ENCODE measurements at places on chromosomes 4 and X. TPM values are rescaled to one million over a fixed set of nuclear protein-coding genes. Genes with fewer than 3 reads are reported as not detected.

DNA sequence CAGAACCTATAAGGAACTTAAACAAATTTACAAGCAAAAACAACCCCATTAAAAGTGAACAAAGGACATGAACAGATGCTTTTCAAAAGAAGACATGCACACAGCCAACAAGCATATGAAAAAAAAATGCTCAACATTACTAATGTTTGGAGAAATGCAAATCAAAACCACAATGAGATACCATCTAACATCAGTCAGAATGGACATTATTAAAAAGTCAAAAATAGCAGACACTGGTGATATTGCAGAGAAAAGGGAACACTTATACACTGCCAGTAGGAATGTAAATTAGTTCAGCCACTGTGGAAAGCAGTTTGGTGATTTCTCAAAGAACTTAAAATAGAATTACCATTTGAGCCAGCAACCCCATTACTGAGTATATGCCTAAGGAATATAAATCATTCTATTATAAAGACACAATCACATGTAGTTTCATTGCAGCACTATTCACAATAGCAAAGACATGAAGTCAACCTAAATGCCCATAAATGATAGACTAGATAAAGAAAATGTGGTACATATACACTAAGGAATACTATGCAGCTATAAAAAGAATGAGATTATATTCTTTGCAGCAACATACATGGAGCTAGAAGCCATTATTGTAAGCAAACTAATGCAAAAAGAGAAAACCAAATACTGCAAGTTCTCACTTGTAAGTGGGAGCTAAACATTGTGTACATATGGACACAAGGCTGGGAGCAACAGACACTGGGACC lies 1509.4 kb downstream of the TECRL start:
- no peaks in the 10 kb centered on the region for H3K27me3 ChIP-seq
- H3K36me3 ChIP-seq, result no peaks in the 10 kb centered on the region
- no peak overlapping the region for H3K27ac ChIP-seq
- no peaks in the 10 kb centered on the region for H3K4me1 ChIP-seq
- no peak for DNase-seq

GRCh38 chrX:21745756-21746155 lies 12.2 kb downstream of the SMPX start:
- H3K27ac ChIP-seq, result no peak overlapping the region
- no peak overlapping the region for H3K4me3 ChIP-seq
- peak; percentile 9 for DNase-seq
- H3K36me3 ChIP-seq, result no peaks in the 10 kb centered on the region

- no peaks in the 10 kb centered on the region for H3K36me3 ChIP-seq
- H3K27ac ChIP-seq, result peak within 1 kb of the TSS; percentile 94
- peak within 1 kb of the TSS; percentile 99 for H3K4me3 ChIP-seq
- DNase-seq, result peak; percentile 85
- H3K4me1 ChIP-seq, result peaks cover 48% of the 10 kb centered on the region
These were observed at the start of gene TMEM131L for GRCh38 chr4:153466081-153466948. TMEM131L (plus strand) TSS chr4:153466360; CDS start chr4:153466398, 38 bp downstream.

DNA sequence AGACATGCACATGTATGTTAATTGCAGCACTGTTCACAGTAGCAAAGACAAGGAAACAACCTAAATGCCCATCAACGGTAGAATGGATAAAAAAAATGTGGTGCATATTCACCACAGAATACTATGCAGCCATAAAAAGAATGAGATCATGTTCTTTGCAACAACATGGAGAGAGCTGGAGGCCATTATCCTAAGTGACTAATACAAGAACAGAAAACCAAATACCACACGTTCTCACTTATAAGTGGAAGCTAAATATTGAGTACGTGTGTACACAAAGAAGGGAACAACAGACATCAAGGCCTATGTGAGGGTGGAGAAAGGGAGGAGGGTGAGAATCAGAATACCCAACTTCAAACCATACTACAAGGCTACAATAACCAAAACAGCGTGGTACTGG lies 17.4 kb upstream of the LNX1 start:
- no peaks in the 10 kb centered on the region for H3K36me3 ChIP-seq
- no peaks in the 10 kb centered on the region for H3K27me3 ChIP-seq
- no peak overlapping the region for H3K4me3 ChIP-seq
- H3K27ac ChIP-seq, result no peak overlapping the region
- H3K4me1 ChIP-seq, result no peaks in the 10 kb centered on the region

GRCh38 chr4:146490106-146490505 lies 31.6 kb downstream of the SLC10A7 start:
- H3K27ac ChIP-seq, result no peak overlapping the region
- H3K27me3 ChIP-seq, result no peaks in the 10 kb centered on the region
- no peak overlapping the region for H3K4me3 ChIP-seq
- peaks cover 3% of the 10 kb centered on the region for H3K4me1 ChIP-seq
- no peak for DNase-seq
- H3K36me3 ChIP-seq, result no peaks in the 10 kb centered on the region

- no peak for DNase-seq
- peaks cover 37% of the 10 kb centered on the region for H3K4me1 ChIP-seq
- no peaks in the 10 kb centered on the region for H3K27me3 ChIP-seq
- no peak overlapping the region for H3K27ac ChIP-seq
- H3K4me3 ChIP-seq, result no peak overlapping the region
- H3K36me3 ChIP-seq, result peaks cover 10% of the 10 kb centered on the region
These were observed 41.9 kb downstream of the HADH start for GRCh38 chr4:108031427-108032083.

- H3K4me1 ChIP-seq, result no peaks in the 10 kb centered on the region
- H3K27me3 ChIP-seq, result no peaks in the 10 kb centered on the region
- no peak for DNase-seq
- H3K4me3 ChIP-seq, result no peak overlapping the region
These were observed 323.5 kb upstream of the CASK start for GRCh38 chrX:42246814-42247213.

DNA sequence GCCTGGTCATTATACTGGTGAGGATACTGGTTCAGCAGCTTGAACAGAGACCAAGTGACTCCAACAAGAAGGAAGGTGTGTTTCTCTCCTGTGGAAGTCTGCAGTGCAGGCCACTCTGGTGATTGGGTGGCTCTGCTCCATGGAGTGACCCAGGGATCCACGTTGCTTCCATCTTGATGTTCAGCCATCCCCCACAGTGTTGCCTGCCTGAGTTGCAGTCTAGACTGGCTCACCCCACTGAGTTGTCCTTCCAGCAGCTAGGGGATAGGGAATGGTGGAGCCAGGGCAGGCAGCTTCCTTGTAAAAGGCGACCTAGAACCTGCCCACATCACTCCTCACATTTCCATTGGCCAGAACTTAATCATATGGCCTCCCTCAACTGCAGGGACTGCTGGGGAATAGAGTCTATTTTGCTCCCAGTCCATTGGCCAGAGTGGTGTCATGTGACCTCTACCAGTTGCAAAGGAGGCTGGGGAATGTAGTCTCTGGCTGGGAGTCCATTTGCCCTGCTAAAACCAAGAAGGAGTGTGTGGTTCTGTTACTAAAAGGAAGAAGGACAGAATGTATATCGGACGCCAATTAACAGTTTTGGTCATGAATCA lies 8.0 kb downstream of the MAN2B2 start:
- H3K36me3 ChIP-seq, result peaks cover 85% of the 10 kb centered on the region
- no peak for DNase-seq
- no peaks in the 10 kb centered on the region for H3K27me3 ChIP-seq
- no peak overlapping the region for H3K27ac ChIP-seq

- DNase-seq, result no peak
- no peak overlapping the region for H3K27ac ChIP-seq
- no peak overlapping the region for H3K4me3 ChIP-seq
- H3K27me3 ChIP-seq, result no peaks in the 10 kb centered on the region
- H3K4me1 ChIP-seq, result no peaks in the 10 kb centered on the region
These were observed 95.1 kb downstream of the GPM6A start for GRCh38 chr4:175716961-175717360.

GRCh38 chr4:21949073-21949457 lies 493 bp upstream of the KCNIP4 start:
- no peak for DNase-seq
- no peak overlapping the region for H3K27ac ChIP-seq
- H3K4me1 ChIP-seq, result no peaks in the 10 kb centered on the region
- H3K36me3 ChIP-seq, result no peaks in the 10 kb centered on the region
- H3K4me3 ChIP-seq, result no peak overlapping the region
- H3K27me3 ChIP-seq, result no peaks in the 10 kb centered on the region

DNA sequence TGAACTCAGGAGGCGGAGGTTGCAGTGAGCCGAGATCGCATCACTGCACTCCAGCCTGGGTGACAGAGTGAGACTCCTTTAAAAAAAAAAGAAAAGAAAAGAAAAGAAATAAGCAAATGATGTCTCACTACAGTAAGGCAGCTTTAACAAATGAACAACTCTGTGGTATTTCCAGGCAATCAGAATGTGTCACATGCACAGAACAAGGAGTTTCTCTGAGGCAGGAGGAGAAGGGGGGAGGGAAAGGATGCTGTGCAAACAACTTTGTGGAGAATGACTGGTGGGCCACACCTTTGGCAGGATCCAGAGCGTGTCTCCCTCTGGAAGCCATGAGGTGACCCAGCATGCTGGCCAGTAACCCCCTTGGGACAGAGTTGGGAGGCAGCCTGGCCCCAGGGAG lies 57.6 kb downstream of the RAI2 start:
- no peak for DNase-seq
- H3K27me3 ChIP-seq, result no peaks in the 10 kb centered on the region
- H3K27ac ChIP-seq, result no peak overlapping the region
- H3K4me1 ChIP-seq, result no peaks in the 10 kb centered on the region
- no peak overlapping the region for H3K4me3 ChIP-seq

DNA sequence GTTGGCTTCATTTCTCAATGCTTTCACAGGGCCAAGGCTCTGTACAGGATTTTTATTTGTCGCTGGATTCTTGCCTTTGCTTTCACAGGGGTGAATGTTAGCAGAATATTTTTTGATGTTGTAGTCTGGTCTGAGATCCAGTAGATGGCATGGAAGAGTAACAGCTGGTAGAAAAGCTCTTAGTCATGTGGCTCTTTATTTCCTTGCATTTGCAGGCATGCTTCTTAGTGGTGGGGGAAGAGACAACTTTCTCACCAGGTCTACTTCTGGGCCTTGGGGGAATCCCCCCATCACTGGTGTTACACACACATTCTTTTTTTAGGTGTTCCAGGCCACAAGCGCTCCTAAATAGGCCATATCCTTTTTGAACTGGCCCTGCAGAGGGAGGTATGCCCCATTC lies 58.2 kb upstream of the DKK2 start:
- no peak overlapping the region for H3K4me3 ChIP-seq
- H3K27me3 ChIP-seq, result no peaks in the 10 kb centered on the region

DNA sequence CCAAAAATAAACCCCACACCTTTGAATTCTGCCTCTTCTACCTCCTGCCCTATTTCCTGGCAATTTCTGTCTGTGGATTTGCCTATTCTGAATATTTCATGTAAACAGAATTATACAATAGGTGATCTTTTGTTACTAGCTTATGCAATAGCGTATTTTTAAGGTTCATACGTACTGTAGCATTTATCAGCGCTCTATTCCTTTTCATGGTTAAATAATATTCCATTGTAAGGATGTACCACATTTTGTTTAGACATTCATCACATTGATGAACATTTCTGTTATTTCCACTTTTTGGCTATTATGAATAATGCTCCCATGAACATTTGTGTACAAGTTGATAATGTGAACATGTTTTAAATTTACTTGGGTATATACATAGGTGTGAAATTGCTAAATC lies 780.4 kb upstream of the MAGEB2 start:
- H3K4me1 ChIP-seq, result no peaks in the 10 kb centered on the region
- no peaks in the 10 kb centered on the region for H3K27me3 ChIP-seq
- no peak overlapping the region for H3K27ac ChIP-seq

GRCh38 chr4:2843941-2844584 lies 419 bp downstream of the ADD1 start:
- H3K4me3 ChIP-seq, result peak overlapping the region; percentile 85
- no peaks in the 10 kb centered on the region for H3K36me3 ChIP-seq
- DNase-seq, result peak; percentile 35
- peak overlapping the region; percentile 75 for H3K27ac ChIP-seq
- peaks cover 37% of the 10 kb centered on the region for H3K4me1 ChIP-seq

GRCh38 chr4:98620087-98620784 lies 38.2 kb downstream of the TSPAN5 start:
- peaks cover 13% of the 10 kb centered on the region for H3K4me1 ChIP-seq
- no peak for DNase-seq
- H3K4me3 ChIP-seq, result no peak overlapping the region
- no peak overlapping the region for H3K27ac ChIP-seq

DNA sequence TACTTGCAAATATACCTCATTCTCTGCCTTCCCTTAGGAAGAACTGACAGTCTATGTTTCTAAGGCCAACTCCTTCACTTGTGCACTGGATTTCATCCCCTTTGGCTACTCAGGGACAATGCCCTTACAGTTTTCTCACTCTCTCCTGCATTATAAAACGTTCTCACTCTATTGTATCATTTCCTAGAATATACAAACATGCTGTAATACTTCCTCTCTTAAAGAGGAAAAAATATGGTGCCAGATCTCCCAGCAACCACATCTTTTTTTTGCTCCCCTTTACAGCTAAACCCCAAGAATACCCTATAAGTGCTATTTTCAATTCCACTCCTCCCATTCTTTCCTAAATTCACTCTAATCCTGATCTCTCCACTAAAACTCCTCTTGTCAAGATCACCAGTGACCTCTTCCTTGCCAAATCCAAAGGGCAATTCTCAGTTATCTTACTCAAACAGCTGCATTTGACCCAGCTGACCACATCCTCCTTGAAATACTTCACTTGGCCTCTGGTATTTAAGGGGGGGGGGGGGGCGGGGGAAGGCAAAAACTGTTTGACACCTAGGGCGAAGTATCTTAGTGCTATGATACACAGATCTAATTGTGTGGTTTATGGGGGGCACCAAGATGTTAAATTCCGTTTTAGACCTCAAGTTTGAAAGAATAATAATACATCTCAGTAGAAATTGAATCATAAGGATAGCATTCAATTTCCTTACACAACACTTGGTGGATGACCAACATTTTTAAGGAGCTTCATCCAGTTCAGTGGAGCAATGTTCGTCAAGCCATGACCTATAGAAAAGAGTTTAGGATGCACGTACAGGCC lies 1.6 kb downstream of the RCHY1 start:
- H3K4me3 ChIP-seq, result peak overlapping the region; percentile 100
- H3K4me1 ChIP-seq, result peaks cover 74% of the 10 kb centered on the region
- DNase-seq, result no peak
- no peaks in the 10 kb centered on the region for H3K27me3 ChIP-seq
- H3K36me3 ChIP-seq, result peaks cover 10% of the 10 kb centered on the region

- no peaks in the 10 kb centered on the region for H3K36me3 ChIP-seq
- DNase-seq, result no peak
- no peaks in the 10 kb centered on the region for H3K4me1 ChIP-seq
- no peak overlapping the region for H3K4me3 ChIP-seq
These were observed 212.4 kb upstream of the TTC29 start for GRCh38 chr4:147157860-147158701.

GRCh38 chr4:69849969-69850368 lies 10.0 kb downstream of the SULT1E1 start:
- DNase-seq, result no peak
- no peaks in the 10 kb centered on the region for H3K4me1 ChIP-seq
- H3K27ac ChIP-seq, result no peak overlapping the region
- no peak overlapping the region for H3K4me3 ChIP-seq

- no peaks in the 10 kb centered on the region for H3K36me3 ChIP-seq
- no peaks in the 10 kb centered on the region for H3K27me3 ChIP-seq
- no peak for DNase-seq
These were observed 498.7 kb downstream of the SPOCK3 start for GRCh38 chr4:166735553-166735952.

ZRSR2 gene
- total RNA-seq, result 47.5 TPM

CA5B gene
- 74.3 TPM for total RNA-seq

FAM184B gene
- total RNA-seq, result not detected

AFF1 gene
- 122 TPM for total RNA-seq
